Stimulated activated CD4-positive, alpha-beta T cell treated with anti-CD3 and anti-CD28 coated beads, Interleukin-15, amount 100 ng/mL, for 48 hours (primary cell): ENCODE measurements at places on chromosomes 3 and 15.
A peak's percentile ranks its signal among the peaks of the same experiment; 100 is the strongest.

DNA sequence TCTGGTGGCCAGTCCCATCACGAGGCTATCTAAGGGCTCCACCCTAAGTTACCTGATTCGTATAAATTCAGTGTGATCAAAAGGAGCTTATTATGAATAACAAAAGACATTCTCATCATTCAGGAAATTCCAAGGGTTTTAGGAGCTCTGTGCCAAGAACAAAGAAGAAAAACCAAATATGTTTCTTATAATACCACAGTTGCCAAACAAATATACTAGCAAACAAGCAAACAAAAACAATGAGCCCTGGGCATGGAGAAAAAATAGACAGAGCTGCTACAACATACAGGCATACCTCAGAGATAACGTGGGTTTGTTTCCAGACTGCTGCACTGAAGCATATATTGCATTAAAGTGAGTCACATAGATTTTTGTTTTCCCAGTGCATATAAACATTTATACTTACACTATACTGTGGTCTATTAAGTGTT lies 20.2 kb upstream of the CFAP161 start:
- no peak for DNase-seq

- DNase-seq: no peak
These were observed 28.2 kb downstream of the GRAMD2A start for GRCh38 chr15:72169236-72169920.

DNA sequence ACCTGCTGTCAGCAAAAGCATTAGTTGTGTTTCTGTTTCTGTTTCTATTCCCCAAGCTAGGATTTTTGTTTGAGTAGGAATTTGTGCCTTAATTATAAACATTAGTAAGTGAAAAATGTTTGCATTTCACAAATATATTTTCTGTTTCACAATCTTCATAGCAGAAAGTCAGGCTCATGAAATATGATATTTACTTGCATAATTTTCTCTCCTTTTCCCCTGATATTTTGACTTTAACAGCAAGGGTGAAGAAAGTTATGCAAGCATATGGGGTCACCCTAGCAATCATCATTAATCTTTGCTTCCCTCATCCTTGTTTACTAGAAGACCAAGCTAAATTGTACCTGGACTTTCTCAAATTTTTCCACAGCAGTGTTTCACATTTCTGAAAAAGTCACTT lies 140.3 kb upstream of the SEMA6D start:
- no peak for DNase-seq

GRCh38 chr3:14797731-14798130 lies 21.0 kb upstream of the FGD5 start:
- DNase-seq: no peak

- no peak for DNase-seq
These were observed 348.5 kb downstream of the PYDC2 start for GRCh38 chr3:191809326-191809949.

- no peak for DNase-seq
These were observed 211.0 kb upstream of the DPPA4 start for GRCh38 chr3:109548192-109548938.

DNA sequence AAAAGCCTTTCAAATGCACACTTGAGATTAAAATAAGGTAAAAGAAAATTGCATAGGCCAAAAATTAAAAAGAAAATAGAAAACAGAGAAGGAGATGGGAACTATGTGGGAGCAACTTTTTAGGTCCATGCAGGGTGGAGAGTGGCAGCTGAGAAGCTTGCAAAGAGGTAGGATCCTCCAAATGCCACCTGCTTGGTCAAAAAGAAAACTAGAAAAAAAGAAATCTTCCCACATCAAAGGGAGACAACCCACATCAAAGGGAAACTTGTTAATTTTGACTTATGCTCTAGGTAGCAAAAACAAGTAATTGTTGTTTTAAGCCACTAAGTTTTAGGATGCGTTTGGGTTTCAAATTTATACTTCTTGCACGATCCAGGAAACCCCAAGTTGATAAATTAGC lies 342.9 kb downstream of the IL20RB start:
- DNase-seq: no peak

- DNase-seq: peak; percentile 62
These were observed 1.3 kb upstream of the KLHL40 start for GRCh38 chr3:42683875-42684598.

DNA sequence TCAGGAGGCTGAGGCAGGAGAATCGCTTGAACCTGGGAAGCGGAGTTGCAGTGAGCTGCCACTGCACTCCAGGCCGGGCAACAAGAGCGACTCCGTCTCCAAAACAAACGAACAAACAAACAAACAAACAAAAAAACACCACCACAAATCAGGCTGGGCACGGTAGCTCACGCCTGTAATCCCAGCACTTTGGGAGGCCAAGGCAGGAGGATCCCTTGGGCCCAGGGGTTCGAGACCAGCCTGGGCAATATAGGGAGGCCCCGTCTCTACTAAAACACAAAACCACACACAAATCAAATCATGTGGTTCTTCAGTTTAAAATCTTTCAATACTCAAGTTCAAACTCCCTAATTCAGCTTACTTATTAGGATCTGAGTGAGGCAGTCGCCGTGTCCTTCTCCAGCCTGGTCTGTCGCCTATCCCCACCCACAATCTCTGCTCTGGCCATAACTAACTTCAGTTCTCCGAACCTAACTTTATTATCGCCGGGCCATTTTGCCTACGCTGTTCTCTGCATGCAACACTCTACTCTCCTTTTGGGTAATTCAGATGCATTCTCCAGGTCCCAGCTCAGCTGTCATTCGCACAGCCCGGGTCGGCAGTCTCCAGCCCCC lies 660 bp upstream of the RTF1 start:
- DNase-seq: no peak
